ENCODE measurements at places on chromosomes 11 and 22.

GRCh38 chr11:10243896-10244575, 50.0 kb downstream of the SBF2 start:
- DNase-seq: no peak

- no peak for DNase-seq
Observed at GRCh38 chr11:35997902-35998520, 54.1 kb downstream of the LDLRAD3 start.

- no peak for DNase-seq
Observed at GRCh38 chr22:30743257-30744020, 48.8 kb downstream of the OSBP2 start.

DNA sequence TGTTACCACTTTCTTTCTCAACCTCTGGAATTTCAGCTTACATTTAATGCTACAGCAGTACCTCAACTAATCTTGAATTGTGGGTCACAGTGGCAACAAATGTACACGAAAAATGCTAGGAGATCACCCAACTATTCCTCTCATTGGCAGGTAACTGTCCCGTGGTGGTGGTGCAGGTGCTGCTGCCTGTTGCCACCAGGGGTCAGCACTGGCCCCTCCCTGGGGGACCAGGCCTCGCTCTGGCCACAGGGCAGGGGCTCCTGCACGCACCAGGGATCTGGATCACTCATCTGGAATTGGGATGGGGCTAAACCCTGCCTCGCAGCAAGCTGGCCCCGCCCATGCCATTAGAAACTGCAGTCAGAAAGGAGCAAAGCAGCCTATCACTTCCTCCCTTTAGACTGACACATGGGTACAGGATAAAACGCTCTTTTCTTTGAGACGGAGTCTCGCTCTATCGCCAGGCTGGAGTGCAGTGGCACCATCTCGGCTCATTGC, 6.9 kb upstream of the POLDIP3 start:
- peak; percentile 75 for DNase-seq

GRCh38 chr22:30946354-30946753, 22.2 kb downstream of the MORC2 start:
- no peak for DNase-seq

DNA sequence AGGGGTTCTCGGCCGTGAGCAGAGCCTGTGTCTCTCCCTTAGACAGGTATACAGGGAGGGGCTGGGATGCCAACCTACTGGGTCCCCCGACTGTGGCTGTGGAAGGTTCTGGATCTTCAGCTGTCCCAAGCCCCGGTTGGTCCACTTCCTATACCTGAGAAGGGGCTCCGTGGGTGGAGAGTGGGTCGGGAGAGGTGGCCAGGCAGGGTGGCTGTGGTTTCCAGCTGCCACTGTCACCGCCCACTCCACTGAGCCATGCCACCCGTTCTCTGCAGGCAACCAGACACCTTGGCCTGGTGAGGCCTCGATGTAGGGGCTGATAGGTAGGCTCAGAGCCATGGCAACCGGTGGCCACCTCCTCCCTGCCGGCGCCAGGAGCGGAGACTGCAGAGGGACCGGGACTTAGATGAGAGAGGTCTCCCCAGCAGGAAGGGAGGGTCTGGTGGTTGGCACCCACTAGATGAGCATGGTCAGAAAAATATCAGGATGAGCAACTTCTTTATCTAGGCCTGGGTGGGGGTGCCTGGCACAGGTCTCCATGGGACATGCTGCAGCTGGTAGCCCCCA, 53.8 kb downstream of the TRIOBP start:
- no peak for DNase-seq

- no peak for DNase-seq
Observed at GRCh38 chr11:57762235-57762861, 746 bp downstream of the CTNND1 start.

- no peak for DNase-seq
Observed at GRCh38 chr11:128603752-128604414, 16.5 kb upstream of the ETS1 start.

GRCh38 chr11:132704781-132705375, 827.4 kb downstream of the OPCML start:
- DNase-seq: no peak

DNA sequence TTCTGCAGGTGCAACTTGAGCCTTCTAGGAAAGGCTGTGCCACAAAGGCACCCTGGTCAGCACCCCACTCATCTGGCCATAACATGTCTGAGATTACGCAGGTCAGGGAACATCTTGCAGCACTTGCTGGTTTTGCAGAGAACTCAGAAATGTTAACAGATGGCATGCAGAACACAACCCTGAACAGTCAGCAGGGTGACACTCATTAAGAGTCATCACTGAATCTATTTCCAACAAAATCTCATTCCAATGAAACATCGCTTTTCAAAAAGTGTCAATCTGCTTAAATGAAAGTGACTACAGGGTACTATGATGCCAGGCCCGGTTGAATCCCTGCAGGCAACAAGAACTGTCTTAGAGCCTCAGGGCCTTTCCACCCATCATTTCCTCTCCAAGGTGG, 369.8 kb upstream of the CCDC90B start:
- no peak for DNase-seq

DNA sequence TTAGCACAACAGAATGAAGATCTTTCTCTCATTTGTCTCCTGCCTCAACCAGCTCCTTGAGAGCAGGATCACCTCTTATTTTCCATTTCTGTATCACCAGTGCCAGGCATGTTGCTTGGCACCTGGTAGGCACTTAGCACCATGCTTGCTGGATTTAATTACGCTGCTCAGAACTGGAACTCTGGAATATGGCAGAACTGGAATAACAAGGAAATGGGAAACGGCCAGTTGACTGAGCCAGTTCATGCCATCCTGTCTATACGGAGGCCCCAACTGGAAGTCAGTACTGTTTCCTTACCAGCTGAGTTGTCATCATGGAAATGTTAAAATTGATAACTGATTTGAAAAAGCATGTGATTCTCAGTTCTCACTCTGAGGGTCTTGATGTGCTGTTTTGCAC, 69.5 kb upstream of the YWHAH start:
- DNase-seq: no peak

DNA sequence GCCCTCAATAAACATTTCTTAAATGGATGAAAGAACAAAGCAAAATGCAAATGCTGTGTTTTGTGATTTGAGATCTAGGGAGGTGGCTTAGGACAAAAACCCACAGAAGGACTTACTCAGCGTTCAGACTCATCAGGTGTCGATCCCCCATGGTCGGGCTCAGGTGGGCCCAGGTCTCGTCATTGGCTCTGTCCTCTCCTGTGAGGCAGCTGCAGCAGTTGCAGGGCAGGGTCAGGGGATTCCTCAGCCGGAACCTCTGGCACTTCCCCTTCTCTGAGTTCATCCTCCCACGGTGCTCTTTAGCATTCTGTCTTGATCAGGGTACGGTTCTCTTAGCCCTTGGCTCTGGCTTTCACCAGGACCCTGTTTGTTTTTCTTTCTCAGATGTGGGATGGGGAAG, 14.0 kb upstream of the ACR start:
- DNase-seq: no peak

GRCh38 chr22:27278946-27279345, 522.6 kb downstream of the MN1 start:
- DNase-seq: no peak

DNA sequence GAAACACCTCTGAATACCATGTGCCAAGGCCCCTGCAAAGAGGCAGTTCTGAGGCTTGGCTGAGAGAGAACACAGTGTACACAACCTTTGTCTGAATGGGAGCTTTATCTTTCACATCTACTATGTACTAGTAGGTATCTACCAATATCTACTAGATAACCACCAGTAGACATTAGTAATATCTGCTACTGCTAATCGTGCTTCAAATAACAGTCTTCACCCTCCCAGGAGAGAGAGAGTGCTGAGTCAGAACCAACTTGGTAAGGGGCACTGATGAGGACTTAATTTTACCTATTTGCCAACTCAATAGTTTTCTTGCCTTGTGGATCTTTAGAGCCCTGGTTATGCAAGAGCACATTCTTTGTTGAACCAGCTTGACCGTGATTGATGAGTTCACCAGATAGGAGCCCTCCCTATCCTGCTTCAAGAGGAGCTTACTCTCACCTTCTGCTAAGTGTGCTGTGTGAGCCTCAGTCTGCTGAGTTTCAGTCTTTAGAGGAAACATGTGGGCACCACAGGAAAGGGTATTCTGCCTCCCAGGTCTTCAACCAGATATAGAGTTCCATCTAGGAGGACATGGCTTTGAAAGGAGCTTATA, 967.5 kb downstream of the NTM start:
- no peak for DNase-seq

DNA sequence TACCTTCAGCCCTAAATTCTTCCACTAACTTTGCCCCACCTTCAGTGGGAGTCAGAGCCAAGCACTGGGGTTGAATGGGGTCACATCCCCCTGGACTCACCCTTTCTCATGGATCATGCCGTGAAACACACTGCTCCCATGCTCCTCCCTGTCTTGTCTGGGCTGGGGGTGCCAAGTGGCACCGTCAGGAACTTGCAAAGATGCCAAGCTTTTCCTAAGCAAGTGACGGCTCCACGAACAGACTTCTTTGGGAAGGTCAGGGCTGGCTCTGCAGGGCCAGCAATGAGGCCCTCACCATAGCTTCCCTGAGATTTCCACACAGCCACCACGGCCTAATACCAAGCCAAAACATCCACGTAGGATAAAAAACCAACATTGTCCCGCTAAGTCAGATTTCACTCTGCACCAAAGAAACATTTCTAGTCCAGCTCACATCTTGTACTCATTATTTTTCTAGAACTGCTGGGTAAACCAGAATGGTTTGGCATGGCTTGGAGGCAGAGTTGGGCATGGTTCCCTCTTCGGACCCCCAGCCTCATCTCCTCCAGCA, 76.5 kb downstream of the NAT10 start:
- DNase-seq: no peak

- no peak for DNase-seq
Observed at GRCh38 chr11:5553343-5553742, 5.0 kb upstream of the OR52H1 start.

GRCh38 chr22:24995649-24996180, 43.2 kb downstream of the KIAA1671 start:
- DNase-seq: no peak

- no peak for DNase-seq
Observed at GRCh38 chr22:44272401-44272771, 40.4 kb downstream of the SHISAL1 start.

GRCh38 chr11:10298342-10298741, 4.3 kb upstream of the SBF2 start:
- no peak for DNase-seq

DNA sequence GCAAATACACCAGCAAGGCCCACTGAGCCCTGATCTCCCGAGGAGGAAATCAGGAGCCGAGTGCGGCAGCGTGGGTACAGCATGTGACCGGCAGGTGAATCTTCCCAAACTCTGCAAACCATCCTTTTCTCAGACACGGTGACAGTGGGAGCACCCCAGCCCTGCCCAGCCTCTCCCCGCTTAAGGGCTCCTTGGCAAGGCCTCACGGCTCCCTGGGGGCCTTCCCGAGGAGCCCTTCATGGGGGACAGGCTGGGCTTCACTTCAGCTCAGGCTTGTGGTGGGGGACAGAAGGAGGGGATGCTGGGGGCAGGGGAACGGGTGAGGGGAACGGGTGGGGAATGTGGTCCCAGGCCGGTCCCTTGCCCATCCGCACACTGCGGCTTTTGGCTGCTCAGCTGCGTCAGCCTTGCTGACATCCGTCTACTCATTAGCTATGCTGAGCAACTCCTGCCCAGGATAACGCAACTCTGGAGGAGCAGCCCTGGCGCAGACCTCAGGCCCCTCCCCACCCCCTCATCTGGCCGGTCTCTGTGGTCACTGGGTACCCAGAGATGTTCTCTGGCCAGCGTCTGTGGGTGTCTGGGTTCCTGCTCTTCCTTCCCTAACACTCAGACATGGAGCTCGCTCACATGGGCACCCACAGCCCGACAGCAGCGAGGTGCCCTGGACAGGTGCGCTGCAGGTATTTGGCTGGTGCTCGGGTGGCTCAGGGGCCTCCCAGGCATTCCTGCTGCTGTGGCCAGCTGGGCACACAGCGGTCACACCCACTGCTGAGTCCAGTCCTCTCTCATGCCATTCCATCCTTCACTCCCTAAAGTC, 22.0 kb upstream of the TTLL12 start:
- no peak for DNase-seq

- DNase-seq: no peak
Observed at GRCh38 chr22:40107244-40107643, 70.5 kb upstream of the TNRC6B start.

All from femur (tissue), 1 donor.